NCI-H1092 treated with DMSO at 0.1 percent for 48 hours (cell line): ENCODE measurements at places on chromosomes 7 and 10.

GRCh38 chr7:7496311-7496710, 39.4 kb downstream of the COL28A1 start:
- DNase-seq = no peak

- no peak for DNase-seq
Observed at GRCh38 chr10:132329565-132330485, 2.2 kb upstream of the LRRC27 start.

- no peak for DNase-seq
Observed at GRCh38 chr10:29955329-29955935, 104.0 kb downstream of the JCAD start.

- no peak for DNase-seq
Observed at GRCh38 chr7:73515178-73515577, 6.9 kb downstream of the BAZ1B start.

- no peak for DNase-seq
Observed at GRCh38 chr7:80643336-80643915, 5.0 kb downstream of the CD36 start.
